ENCODE measurements at places on chromosomes 16 and 17.

DNA sequence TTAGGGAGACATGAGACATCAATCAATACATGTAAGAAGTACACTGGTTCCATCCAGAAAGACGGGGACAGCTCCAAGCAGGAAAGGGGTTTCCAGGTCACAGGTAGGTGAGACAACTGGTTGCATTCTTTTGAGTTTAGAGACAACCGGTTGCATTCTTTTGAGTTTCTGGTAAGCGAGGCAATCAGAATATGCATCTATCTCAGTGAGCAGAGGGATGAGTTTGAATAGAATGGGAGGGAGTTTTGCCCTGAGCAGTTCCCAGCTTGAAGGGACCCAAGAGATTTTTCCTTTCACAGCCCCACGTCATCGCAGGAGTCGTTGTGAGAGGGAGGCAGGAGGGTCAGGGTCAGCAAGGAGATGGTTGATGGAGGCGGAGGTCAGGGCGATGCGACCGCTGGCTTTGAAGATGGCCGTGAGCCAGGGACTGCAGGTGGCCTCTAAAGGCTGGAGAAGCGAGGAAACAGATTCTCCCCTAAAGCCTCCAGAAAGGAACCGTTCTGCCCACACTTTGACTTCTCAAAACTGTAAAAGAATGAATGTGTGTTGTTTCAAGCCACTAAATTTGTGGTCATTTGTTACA, 36.5 kb downstream of the IRF8 start:
- DNase-seq = no peak

GRCh38 chr16:11099672-11100205, 155.4 kb downstream of the CLEC16A start:
- DNase-seq = no peak

DNA sequence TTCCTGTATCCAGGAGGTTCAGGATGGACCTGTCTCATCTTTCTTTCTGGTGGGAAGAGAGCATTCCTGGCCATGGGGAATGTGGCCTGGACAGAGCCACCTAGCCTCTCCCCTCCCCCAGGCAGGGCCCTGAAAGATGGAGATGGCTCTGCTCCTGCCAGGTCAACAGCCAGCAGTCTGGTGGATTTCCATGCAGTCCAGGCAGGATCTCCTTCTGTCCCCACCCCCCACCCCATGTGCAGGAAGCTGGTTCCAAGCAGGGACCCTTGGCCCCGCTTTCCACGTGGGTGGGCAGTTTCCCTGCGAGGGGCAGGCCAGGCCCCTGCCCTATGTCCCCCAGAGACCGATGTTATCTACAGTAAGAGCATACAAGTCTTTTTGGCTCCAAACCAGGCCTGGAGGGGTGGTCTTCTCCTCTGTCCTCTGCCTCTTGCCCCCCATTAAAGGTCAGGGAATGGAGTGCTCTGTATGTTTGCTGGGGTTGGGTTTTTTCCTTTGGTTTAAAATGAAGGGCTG, 240.5 kb downstream of the SEC14L1 start:
- no peak for DNase-seq

DNA sequence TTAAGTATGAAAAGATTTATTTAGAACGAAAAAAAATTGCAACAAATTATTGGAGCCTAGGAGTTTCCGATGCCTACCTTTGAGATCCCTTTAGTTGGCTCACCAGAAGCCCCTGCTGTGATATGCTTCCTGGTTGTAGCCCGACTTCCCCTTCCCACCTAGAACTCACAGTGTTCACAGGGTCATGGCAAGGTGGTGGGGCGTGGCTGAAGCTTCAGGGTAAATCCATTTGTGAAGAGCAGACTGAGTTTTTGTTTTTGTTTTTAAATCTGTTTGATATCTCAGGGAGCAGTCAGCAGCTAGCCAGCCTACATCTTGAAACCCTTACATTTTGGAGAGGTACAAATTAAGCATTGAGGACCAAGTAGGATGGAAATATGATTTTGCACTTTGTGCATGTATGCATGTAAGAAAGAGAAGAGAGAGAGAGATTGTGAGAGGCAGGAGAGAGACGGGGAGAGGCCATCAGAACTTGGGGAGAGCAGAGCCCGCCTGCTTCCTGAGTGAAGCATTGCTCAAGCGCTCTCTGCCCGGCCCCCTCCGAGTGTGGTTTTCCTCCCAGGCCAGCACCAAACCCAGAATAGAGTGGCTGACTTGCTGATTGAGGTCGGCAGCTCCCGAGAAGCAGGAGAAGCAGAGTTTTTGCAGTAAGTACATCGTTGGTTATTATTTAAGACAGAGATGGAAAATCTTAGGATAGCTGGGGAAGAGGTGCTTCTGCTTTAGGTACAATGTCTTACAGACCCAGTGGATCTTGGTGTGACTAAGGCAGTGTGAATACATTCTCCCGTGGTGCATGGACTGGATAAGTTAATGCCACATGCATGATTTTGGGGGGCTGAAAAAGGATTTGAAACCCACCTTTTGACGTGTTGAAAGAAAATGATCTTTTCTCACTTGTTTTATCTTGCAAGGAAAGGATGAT, 64.2 kb downstream of the SPECC1 start:
- no peak for DNase-seq

GRCh38 chr17:44906763-44907728, 7.8 kb upstream of the EFTUD2 start:
- DNase-seq = no peak

DNA sequence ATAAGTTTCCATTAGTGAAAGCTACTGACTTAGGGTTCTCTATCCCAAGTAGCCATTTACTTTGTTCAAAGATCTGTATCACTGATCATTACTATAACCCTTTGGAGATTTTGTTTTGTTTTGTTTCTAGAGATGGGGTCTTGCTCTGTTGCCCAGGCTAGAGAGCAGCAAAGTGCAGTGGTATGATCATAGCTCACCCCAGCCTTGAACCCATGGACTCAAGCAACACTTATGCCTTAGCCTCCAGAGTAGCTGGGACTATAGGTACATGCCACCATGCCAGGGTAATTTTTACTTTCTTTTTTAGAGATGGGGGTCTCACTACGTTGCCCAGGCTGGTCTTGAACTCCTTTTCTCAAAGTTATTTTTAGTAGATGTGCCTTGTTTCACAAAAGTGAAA, 154.7 kb downstream of the KCNJ2 start:
- no peak for DNase-seq

DNA sequence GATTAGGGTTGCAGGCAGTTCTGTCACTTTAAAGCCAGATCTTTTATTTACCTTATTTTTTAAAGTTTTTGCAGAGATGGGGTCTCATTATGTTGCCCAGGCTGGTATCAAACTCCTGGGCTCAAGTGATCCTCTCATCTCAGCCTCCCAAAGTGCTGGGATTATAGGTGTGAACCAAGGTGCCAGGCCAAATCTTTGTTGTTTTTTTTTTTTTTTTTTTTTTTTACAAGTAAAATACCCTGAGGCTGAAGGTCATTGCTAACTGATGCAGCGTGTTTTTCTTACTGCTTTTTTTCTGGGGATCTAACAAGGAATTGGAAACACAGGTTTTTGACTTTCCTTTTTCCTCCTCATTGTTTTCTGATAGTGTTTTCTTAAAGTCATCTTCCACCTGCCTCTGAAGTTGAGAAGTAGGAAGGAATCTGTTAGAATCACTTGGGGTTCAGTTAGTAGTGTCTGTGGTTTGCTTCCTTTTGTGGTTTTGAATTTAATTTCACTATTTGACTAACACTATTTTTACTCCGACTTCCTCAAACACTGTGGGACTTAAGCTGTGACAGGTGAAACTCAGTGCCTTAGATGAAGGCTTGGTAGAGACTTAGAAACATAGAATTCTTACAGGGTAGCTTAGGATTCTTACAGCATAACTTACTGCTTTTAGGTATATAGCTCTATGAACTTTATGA, 22.2 kb downstream of the CLTC start:
- peak; percentile 19 for DNase-seq

- DNase-seq = no peak
Observed at GRCh38 chr17:65690626-65691310, 129.3 kb upstream of the AXIN2 start.

DNA sequence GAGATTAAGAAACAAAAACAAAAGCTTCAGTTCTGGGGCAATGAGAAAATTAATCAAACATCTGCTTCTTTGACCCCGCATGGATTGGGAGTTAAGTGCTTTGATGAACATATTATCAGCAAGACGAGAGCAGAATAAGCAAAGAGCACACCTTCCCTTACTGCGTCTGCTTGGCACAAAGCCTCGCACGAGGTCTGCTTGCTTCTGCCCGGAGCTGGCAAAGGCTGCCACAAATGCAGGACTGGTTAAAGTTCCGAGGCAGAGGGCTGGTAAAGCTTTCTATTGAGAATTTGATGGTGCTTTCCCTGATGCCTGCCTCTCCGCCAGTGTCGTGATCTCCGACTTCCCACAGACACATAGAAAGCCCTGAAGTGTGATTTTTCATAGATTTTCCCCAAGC, 17.0 kb downstream of the VAT1L start:
- no peak for DNase-seq

- DNase-seq = no peak
Observed at GRCh38 chr16:71201556-71201955, 29.0 kb downstream of the HYDIN start.

GRCh38 chr17:4609761-4610160, 25.4 kb downstream of the SMTNL2 start:
- DNase-seq = no peak

- DNase-seq = no peak
Observed at GRCh38 chr16:64830653-64831052, 291.2 kb downstream of the CDH11 start.

- no peak for DNase-seq
Observed at GRCh38 chr16:85376292-85377095, 236.6 kb upstream of the GSE1 start.

- DNase-seq = no peak
Observed at GRCh38 chr16:89040391-89040790, 53.3 kb upstream of the ACSF3 start.

DNA sequence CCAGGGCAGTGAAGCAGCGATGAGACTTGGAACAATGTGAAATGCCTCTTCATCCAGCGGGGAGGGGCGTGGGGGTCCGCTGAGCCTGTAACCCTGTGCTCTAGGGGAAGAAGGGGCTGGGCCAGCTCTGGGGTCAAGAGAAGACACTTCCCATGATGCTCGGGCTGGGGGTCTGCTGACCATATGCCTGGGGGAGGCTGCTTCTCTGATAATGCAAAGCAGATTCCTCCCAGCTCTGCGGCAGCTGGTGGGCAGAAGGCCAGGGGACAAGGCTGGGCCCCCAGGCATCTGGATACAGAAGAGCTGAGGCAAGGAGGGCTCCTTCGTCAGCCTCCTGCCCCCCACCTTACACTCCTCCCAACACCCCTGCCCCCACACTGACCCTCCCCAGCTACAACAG, 24.7 kb downstream of the NGFR start:
- DNase-seq = peak; percentile 0

DNA sequence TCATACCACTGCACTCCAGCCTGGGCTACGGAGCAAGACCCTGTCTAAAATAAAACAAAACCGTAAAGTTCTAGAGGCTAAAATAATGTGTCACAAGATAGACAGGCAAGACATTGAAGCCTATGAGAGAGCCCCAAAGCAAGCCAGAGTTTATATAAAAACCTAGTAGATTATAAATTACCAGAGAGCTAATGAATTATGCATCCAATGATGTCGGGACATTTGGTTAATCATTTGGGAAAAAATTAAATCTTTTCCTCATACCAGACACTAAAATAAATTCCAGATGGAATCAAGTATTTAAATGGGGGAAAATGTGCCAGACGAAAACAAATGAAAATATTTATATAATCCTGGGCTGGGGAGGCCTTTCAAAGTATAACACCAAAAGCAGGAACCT, 24.2 kb downstream of the CCDC40 start:
- DNase-seq = no peak

DNA sequence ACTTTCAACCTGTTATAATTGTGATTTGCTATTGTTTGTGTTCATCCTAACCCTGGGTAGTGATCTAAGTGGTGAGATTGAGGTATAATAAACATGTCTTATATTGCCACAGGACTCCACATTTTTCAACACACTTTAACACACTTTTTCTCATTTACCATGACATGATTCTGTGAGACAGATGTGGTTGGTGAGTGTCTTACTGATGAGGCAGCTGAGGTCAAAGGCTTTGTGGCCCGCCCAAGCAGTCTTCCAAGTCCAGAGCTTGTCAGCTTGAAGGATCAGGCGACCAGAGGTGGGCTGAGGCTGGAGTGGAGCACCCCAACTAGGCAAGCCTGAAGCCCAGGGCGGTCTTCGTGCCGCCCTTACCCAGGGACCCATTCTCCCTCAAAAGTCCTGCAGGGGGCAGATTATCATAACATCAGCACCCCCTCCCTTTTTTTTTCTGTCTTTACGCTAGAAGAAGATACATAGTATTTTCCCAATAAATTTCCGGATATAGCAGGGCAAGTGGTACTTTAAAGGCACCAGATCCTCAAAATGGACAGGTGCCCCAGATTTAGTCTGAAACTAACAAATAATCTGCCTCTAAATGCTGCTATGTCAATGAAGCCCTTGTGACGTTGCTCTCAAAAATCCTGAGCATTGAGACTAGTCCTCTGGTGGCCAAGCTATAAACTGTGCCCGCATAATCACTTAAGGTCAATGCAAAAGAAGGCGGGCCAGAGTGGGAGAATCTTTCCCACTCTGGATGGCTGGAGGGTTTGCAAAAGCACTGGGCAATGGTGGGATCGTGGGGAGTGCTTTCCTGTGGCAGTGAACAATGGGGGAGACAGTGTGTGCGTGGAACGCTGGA, 21.1 kb downstream of the KCTD19 start:
- DNase-seq = no peak

GRCh38 chr16:24736758-24737157, 7.3 kb downstream of the TNRC6A start:
- DNase-seq = no peak

DNA sequence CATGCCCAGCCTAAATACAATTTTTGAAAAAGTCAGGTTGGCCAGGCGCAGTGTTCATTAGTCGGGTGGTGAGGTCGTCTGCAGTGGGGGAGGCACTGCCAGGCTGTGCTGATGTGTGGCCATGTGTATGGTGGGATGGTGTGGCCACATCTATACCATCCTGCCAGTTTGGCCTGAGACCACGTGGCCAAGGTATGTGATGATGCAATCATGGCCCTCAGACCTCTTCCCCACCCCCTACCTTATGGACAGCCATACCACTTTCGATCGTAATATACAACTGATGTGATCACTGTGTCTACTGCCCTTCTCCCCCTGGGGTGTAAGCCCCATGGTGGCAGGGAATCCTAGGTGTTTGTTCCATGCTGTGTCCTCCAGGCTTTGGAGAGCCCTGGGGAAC, 23.7 kb downstream of the SBK1 start:
- DNase-seq = no peak

- no peak for DNase-seq
Observed at GRCh38 chr16:3570420-3571062, 6.7 kb downstream of the NLRC3 start.

GRCh38 chr17:64386412-64387144, 4.1 kb downstream of the PECAM1 start:
- DNase-seq = no peak
